Spleen (tissue), 13 donors: ENCODE measurements at places on chromosomes 16 and 17. TPM values are rescaled to one million over a fixed set of nuclear protein-coding genes. Genes with fewer than 3 reads are reported as not detected.

PRAC1 gene
- total RNA-seq: not detected

CRISPLD2 gene
- total RNA-seq: 142 TPM

SDK2 gene
- total RNA-seq: 13.0 TPM

TMC5 gene
- not detected for total RNA-seq

SEPTIN12 gene
- not detected for total RNA-seq

CCR7 gene
- 77.4 TPM for total RNA-seq

ZMYND15 gene
- total RNA-seq: 9.9 TPM
